Stimulated activated CD8-positive, alpha-beta memory T cell treated with anti-CD3 and anti-CD28 coated beads, Interleukin-15, amount 100 ng/mL, for 48 hours (primary cell): ENCODE measurements at places on chromosomes 1 and 21.

DNA sequence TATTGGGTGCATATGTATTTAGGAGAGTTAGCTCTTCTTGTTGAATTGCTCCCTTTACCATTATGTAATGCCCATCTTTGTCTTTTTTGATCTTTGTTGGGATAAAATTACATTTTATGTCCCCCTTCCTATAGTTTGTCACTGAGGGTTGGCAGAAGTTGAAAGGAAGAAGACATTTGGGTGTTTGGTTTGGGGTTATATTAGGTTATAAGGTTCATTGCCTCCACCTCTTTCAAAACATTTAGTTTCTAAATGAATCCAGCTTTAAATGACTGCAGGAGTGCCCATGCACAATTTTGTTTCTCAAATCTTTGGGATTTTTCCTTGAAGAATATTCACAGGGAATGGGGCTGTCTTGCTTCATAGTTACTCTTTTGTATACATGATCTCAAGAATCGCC, 14.6 kb upstream of the LGALS8 start:
- no peak for DNase-seq

DNA sequence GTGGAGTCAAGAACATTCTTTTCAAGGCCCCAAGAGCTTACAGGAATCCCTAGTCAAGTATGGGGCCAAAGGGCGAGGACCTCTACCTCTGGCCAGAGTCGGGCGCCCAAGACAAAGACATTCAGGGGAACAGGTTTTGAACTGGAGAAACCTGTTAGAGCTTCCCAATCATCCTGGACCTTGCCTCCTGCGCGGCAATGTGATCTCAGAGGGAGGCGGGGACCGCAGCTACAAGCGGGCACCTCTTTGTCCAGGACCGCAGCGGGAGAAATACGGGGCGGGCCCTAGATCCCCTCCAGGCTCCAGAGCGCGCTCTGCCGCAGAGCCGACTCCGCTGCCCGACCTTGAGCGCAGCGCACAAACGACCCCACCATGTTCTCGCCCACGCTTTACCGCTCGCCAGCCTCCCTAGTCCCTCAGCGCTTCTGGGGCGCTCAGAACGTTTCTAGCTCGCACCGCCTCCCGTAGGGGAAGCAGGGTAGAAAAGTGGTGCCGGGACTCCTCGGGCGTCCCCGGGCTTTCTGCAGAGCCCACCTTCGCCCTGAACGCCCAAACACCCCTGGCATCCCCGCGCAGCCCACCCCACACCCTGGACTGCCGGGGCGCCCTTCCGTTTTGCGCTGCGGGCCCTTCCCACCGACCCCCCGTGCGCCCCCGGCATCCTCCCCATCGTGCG, 28.1 kb downstream of the RABIF start:
- DNase-seq, result peak; percentile 17

GRCh38 chr1:44539991-44540730, 134.1 kb downstream of the TMEM53 start:
- no peak for DNase-seq

DNA sequence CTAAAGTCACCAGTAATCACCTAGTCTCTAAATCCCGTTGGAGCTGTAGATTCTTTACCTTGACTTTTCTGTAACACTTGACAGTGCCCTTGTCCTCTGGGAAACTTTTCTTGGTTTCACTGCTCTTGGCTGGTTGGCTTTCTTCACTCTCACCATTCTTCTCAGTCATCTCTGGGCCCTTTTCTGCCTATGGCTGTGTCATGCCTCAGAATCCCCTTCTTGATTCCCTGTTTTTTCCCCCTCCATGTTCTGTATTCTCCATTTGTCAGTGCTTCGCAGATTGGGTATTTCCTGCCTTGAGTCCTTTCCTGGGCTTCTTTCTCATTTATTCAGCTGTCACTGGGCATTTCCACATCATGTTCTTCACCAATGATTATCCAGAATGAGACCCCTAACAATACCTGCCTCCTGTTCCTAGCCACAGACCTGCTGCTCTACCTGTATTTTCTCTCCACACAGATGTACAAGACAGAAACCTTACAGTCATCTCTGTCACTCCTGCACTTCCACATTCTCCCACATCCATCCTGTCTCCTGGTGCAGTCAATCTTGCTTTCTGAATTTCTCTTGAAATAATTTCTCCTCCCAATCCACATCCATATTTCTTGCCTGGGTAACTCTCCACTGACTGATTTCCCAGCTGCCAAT, 14.7 kb downstream of the UCK2 start:
- DNase-seq, result no peak

GRCh38 chr1:117780687-117781475, 148.5 kb downstream of the GDAP2 start:
- no peak for DNase-seq

DNA sequence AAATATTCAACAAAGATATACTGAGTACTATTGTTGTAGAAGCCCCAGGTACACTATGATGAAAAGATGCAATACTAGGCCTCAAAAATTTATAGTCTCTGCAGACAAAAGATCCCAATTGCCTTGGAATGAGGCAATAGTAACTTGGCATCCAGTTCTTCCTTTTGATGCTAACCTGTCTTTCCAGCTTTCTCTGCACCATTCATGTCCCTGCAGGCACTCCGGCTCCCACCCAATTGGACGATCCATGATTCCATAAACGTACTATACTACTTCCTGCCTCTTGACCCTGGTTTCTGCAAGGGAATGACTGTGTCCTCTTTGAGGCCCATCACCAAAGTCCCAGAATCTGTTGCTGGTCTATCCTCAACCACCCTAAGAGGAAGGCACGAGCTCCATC, 8.0 kb upstream of the TAGLN2 start:
- DNase-seq, result no peak

GRCh38 chr1:66253330-66253921, 280.5 kb upstream of the SGIP1 start:
- no peak for DNase-seq

DNA sequence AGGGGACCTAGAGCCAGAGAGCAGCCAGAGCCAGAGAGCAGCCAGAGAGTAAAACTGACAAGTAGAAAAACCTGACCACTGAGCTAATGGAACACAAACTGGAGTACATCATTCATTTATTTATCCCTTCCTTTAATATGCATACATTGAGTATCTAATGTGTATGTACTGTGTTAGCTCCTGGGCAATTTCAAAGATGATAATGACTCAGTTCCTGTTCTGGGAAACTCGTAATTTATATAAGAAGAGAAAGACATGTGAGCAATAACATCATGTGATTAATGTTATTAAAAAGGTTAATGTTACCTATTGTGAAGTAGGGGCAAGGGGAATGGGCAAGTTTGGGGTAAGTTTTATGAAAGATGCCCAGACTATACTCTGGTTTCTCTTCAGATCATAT, 199.9 kb downstream of the TNR start:
- no peak for DNase-seq

DNA sequence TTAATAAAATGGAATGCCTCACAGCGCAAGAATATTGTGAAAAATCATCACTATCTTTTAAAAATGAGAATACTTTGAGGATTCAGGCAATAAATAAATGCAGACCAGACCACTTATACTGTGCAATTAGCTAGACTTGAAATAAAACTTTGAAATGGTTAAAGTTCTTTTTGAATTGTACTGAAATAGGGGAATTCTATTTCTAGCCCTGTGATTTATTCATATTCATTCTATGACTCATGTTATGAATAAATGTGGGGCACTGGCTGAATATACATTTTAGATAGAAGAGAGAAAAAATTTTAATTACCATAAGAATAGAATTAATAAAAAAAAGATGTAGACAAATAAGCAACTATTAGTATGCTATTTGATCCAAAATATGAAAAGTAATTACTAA, 16.4 kb upstream of the USP25 start:
- no peak for DNase-seq

- no peak for DNase-seq
Measured at GRCh38 chr1:46333300-46334029, 7.1 kb upstream of the NSUN4 start.

DNA sequence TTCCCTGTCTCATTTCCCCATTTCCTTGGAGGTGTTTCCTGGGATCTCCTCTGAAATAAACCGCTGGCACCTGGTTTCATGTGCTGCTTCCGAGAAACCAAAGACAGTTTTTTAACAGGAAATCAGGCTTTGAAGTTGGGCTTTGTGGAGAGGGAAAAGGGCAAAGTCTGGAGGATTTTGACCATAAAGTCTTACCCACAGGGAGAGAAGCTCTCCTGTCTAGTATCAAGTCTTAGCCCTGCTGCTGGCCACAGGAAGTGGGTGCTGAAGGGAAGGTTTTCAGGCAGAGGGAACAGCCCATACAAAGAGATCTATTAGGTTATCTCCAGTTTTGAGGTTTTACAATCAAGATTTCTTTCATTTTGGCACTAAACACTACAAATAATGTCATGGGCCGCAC, 29.3 kb downstream of the SLC5A9 start:
- DNase-seq, result no peak

DNA sequence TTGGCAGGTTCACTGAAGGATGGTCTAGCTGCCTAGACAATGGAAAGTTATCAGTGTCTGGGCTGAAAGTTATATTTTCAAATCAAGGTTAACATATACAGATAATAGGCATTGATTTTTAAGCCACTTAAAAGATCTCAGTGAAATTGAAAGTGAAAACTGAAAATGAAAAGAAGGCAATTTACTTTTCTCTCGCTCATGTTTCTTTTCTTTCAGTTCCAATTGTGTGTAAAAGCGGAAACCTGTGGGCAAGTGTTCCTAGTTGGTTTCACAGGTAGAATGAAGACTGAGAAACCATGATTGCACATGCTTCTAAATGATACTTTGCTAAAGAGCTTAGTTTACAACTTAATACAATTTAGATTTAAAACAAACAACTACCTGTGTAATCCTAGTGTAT, 383.7 kb downstream of the ZP4 start:
- DNase-seq, result no peak

DNA sequence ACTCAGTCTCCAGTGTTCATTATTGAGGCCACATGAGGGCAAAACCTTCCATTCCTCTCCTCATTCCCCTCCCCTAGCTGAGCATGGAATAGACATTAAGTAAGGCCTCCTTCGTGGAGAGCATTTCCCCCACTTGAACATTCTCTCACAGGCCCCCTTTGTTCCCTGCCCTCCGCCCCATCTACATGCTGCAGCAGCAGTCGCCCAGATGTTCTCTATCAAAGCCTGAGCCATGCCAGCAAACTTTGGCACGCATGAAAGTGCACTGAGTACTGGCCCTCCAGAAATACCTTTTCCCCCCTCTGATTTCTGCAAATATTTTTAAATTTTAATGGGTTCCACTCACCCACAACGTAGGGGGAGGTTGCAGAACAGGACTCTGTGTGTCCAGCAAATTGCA, 20.9 kb upstream of the GORAB start:
- no peak for DNase-seq

DNA sequence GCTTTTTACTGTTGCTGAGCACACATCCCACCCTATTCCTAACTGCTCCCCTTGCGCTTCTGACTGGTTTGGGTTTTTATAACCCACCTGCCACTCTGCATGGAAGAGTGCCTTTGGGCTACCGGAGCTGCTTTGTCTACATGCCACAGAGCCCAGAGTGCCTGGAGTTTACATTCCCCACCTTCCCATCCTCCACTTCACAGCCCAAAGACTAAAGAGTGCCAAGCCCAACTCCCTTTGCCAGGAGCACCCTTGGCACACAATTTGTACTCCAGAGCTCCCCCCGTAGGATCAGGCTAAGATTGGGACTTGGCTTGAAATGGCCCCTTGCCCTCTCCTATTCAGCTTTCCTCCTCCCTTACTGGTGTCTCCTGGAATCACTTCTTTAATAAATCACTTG, 63.3 kb downstream of the LHX9 start:
- DNase-seq, result no peak

- no peak for DNase-seq
Measured at GRCh38 chr21:43808367-43808766, 19.0 kb downstream of the RRP1 start.

DNA sequence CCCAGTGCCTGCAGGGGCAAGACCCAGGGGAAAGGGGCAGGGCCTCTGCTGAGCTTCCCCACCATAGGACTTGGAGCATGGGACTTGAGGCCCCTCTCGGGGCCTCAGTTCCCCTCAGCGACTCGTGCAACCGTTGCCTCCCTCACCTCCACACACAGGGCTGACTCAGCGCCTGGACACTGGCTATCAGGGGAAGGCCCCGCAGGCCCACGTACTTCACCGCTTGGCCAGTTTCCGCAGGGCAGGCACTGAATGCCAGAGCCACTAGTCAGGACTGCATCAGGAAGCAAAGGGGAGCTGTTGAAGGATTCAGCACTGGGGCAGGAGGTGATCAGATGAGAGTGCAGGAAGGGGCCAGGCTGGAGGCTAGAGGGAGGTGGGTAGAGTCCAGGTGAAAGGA, 15.5 kb upstream of the FAM131C start:
- no peak for DNase-seq

GRCh38 chr1:29289493-29289892, 53.2 kb downstream of the PTPRU start:
- no peak for DNase-seq

DNA sequence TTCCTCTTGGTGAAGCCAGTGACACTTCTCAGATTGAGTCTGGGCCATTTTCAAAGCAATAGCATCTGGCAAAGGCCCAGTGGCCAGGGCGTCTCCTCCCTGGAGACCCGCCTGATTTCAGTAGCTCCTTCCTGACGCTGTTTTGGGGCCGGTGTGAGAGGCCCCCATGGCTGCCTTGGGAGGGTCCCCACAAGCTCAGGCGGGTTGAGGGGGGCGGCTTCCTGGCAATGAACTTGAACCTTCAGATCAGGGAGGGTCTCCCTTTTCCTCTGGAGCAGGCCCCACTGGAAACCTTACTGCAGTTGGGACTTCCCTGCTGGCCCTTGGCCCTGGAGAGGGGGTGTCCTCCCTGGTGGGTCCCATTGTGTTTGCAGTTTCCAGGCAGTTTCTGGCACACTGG, 121.2 kb downstream of the CRYAA start:
- no peak for DNase-seq

DNA sequence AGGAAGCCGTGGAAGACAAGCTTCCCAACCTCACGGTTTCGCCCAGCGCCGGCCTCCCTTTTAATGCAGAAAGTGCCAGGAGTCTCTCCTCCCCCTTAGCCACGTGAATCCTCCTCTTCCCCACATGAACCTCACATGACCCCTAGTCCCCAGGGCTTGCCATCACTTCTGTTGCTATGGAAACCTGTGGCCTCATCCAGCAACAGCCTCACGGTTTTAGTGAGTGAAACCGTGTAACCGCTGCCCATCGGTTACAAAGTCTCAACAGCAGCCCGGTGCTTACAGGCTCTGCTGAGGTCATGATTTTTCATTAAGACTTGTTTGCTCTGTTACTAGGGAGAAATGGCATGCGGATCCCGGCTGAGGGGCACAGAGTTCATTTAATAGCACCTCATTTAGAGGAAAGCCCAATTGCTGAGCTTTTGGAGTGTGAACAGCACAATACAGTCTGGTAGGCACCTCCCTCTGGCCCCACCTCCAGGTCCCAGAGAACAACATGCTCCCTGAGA, 143.2 kb upstream of the BACE2 start:
- no peak for DNase-seq

DNA sequence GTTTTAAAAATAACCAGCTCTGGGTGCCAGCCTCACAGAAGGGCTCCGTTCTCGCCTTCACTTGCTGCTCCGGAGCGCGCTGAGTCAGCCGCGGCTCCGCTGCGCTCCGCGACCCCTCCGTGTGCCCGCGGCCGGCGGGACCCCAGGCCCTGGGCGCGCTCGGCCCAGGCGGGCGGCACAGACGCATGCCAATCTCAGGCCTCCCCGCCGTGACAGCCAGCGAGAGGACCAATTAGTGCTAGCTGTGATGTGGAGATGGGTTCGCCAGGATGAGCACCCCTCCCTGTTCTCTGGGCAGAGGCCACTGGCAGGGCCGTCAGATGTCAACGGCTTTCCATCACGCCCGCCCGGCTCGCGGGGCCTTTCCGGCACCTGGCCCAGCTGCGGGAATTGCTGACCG, 293.8 kb downstream of the SPATA17 start:
- DNase-seq, result no peak

GRCh38 chr1:33057095-33057494, 20.4 kb upstream of the AK2 start:
- no peak for DNase-seq

GRCh38 chr1:244576259-244576892, 76.5 kb upstream of the DESI2 start:
- no peak for DNase-seq
